ENCODE measurements at places on chromosomes 11 and 22.

DNA sequence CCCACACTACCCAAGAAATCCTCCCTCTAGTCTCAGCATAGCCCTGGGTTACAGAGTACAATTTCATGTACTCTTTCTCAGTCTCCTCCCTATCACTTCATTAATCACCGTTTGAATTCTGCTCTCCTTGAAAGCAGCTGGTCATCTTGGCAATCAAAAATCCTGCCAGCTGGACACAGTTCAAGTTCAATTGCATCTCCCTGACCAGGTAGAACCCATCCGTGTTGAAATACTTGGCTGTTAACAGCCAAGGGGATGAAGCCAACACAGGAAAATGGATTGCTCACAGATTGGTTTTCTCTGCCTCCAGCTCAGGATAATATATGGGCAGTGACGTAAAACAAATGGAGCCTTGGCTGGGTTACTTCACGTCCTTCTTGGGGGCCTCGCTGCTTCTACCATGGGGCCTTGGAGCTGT is 55.1 kb upstream of the GRK3 start:
- DNase-seq: no peak

DNA sequence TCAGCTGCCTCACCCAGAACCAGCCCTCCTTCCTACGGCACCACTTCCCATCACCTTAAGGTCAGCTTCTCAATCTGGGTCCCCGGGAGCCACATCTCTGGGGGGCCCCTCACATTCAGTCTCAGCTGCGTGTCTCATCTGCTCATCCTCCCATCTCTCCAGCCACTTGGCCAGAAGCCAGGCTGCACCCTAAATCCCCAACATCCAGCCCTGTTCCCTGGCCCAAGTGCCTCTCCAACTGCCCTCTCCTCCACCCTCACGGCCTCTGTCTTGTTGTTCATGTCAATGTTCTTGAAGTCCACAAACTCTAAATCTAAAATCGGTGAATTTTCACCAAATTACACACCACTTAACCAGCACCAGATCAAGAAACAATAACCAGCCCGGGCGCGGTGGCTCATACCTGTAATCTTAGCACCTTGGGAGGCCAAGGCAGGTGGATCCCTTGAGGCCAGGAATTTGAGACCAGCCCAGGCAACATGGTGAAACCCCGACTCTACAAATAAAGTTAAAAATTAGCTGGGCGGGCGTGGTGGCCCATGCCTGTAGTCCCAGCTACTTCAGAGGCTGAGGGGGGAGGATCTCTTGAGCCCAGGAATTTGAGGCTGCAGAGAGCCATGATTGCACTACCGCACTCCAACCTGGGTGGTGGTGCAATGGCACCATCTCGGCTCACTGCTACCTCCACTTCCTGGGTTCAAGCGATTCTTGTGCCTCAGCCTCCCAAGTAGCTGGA is 33.7 kb downstream of the A4GALT start:
- DNase-seq: no peak

- no peak for DNase-seq
Measured at GRCh38 chr11:35216962-35217678, 78.1 kb downstream of the CD44 start.

DNA sequence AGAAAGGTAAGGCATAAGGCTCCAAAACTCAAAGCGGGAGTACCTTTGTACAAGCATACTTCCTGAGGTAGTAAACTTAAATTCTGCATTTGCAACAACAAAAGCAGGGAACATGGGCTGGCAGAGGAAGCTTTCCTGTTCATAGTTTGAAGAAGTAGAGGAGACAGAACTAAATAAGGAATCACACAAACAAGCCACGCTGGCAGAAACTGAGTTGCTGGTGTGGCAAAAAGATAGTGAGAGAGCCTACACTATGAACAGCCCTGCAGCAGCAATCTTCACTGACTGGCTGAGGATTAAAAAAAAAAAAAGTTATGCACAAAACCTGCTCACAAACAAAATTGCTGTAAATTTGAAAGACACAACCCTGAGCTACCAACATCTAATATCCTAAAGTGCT is 46.5 kb downstream of the FCHSD2 start:
- no peak for DNase-seq

- no peak for DNase-seq
Measured at GRCh38 chr11:129323896-129324502, 51.6 kb upstream of the BARX2 start.

- DNase-seq: no peak
Measured at GRCh38 chr22:24559471-24559870, 3.7 kb downstream of the SNRPD3 start.

GRCh38 chr11:128331317-128331716 is 256.0 kb downstream of the ETS1 start:
- no peak for DNase-seq

- no peak for DNase-seq
Measured at GRCh38 chr11:61587541-61587941, 6.7 kb upstream of the SYT7 start.

DNA sequence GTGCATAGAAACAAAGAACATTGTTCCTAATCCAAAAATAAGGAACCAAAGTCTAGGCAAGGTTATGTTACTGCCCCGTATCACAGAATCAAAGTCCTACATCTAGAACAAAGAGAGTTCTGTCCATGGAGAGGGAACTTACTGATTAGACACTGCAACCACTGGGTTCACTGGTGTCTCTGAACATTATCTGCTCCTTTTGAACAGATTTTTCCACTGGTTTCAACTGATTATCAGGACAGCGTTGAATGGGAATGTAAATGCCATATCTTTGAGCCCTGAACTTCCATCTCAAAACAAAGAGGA is 20.1 kb upstream of the OR8D2 start:
- DNase-seq: no peak

- no peak for DNase-seq
Measured at GRCh38 chr11:115092516-115092915, 411.7 kb downstream of the CADM1 start.

GRCh38 chr11:92962446-92962845 is 7.0 kb upstream of the MTNR1B start:
- no peak for DNase-seq

- no peak for DNase-seq
Measured at GRCh38 chr11:21316591-21316990, 647.2 kb downstream of the NELL1 start.

DNA sequence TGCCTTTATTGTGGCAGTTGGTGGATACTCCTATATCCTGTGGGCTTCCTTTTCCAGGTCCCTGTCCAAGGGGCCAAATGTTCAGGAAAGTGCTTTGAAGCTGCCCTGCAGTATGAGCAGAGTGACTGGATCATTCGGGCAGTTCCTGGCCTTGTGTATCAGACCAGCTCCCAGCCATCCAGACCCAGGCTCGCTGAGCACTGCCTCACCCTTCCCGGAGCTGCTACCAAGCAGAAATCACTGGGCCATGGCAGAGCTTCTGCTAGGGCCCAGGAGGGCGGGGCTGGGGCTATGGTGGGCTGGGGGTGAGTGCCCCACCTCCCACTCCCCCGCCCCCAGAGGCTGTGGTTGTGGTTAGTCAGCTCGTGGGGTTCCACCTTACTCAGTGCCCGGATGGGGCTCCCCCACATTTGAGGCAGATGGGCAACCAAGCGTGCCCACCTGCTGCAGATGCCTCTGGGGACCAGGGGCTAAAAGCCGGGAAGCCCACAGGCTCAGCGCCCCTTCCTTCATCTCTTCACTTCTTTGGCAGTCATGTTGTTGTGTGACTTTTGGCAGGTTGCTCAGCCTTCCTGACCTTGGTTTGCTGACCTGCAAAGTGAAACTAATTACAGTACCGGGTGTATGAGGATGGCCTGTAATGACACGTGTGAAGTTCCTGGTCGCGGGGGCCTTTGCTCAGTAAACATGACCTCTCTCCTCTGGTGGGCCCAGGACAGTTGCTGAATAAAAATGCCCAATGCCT is 2.1 kb upstream of the LRRC32 start:
- DNase-seq: no peak

GRCh38 chr22:50014053-50014501 is 1.5 kb upstream of the IL17REL start:
- no peak for DNase-seq

DNA sequence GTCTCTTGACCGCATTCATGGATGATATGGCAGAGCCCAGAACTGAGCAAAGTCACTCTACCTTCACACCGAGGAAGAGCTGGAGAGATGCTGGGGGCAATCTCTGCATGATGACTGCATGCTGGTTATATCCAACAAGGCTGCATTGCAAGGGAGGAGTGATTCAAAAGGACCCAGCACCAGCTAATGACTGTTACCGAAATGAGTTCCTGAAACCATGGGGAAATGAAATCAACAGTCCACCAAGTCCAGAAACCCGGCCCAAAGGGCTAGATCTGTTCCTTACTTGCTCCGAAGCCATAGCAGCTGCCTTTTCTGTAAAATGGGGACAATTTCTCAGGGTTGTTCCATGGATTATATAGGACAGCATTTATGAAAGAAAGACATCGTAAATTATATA is 1.2 kb upstream of the SMIM35 start:
- DNase-seq: no peak

Data from stimulated activated CD4-positive, alpha-beta T cell treated with anti-CD3 and anti-CD28 coated beads, Interleukin-12 subunit alpha, Interleukin-12 subunit beta, amount 100 ng/mL, for 24 hours (primary cell).